KBM-7 (cell line): ENCODE measurements at places on chromosomes 5 and 9.

GRCh38 chr5:14172149-14172795 is 29.1 kb downstream of the TRIO start:
- peak; percentile 29 for DNase-seq

DNA sequence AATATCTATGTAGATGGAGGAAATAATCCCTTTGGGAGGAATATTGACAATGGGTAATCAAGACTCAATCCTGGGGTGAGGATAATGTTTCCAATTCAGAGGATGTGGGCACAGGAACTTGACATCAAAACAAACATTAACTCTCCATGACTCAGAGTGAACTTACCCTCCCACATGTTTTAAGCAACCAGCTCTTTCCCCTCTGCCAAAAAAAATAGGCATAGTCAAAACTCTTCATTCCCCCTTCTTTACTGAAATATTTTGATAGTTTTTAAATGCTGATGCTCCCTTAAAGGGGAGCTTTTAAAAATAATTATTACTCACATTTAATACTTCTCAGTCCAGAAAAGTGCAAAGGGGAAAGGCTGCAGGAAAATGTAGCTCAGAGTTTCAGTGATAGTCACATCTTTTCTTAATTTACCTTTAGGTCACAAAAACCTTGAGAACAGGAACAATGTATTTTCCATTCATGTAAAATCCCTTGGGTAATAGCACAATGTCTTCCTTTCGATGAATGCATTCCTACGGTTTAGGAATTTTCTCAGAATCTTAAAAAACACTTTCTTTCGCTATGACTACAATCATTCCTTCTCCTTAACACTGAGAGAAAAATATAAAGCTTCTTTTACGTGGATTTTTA is 298.4 kb upstream of the GRAMD2B start:
- no peak for DNase-seq

- DNase-seq, result no peak
These were observed 8.2 kb downstream of the RAPGEF1 start for GRCh38 chr9:131731644-131732043.

DNA sequence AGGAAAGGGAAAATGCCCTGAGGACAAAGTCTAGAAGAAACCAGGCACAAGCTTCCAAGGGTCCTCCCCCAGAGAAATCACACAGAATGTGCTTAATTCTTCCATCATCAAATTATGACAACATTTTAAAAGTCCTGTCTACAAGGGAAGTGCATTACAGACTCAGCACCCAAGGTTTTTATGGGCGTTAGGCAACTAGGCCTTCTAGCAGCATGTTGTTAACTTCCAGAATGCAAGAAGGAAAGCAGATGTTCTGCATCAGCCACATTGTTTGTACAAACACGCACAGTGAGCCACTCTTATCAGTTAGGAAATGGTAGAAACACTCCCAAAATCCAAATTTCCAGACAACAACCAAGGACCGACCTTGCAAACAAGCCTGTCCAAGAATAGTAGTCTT is 26.5 kb downstream of the SMC5 start:
- no peak for DNase-seq
